CD4-positive, alpha-beta T cell (primary cell): ENCODE measurements at places on chromosomes 12 and 14.

- DNase-seq: peak; percentile 10
These were observed 508.6 kb downstream of the FLRT2 start for GRCh38 chr14:86038387-86039042.

- peak; percentile 11 for DNase-seq
These were observed 32.1 kb downstream of the DMAC2L start for GRCh38 chr14:50344116-50344775.

DNA sequence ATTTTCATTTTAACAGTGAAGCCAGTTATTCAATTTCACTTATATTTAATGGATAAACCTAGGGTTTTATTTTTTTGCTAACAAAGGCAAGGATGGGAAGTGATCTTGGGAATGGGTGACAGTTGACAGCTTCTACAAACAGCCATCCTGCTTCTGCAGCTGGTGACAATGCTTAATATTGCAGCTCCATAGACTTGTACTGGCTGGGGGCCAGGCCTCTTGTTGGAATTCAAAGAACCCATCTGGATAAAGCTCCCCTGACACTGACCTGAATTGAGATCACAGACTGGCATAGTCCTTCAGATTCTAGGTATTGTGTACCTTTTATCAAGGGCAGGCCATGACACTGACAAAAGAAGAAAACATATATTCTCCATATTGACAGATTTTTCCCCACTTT, 664.6 kb upstream of the FOXG1 start:
- DNase-seq: no peak

DNA sequence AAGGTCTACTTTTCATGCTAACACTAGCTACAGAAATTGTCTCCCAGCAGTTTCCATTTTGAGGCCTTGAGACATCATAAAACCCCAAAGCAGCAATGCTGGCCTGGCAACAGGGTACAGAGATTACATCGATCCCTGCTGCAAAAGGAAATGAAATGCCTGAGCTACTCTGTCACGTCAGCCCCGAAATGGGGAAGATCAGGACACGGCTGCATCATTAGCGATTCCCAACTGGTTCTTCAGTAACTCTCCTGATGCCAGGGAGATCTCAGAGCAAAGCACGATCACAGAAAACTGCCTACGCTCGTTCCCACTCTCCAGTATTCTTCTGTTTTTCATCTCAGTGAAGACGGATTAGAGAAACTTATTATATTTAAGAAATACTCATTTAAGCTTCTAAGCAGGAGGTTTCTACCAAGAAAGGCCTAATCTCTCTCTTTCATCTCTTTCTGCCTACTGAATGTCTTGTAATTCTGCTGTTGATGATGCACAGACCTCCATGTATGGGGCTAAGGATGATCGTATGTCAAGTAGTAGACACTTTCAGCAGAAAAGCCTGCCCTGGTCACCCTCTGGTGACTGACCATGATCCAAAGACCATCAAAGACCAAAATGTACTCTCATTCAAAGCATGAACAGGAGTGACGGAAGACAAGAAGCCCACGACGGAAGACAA, 168.5 kb downstream of the RIMBP2 start:
- no peak for DNase-seq

DNA sequence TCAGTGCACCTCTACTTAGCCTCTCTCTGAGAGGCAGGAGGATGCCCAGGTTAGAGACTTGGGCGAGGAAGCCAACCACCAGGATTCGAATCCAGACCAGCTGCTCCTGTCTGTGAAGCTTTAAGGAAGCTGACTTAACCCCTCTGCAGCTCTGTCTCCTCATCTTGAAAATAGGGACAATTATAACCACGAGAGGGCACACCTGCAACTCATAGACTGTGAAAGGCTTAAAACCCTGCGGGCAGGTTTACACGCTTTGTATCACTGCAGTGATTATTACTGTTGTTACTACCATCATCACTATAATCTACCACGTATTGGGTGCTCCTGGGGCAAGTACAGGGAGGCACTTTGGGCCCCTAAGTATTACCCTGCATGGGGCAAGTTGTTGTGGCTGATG, 379.8 kb downstream of the VRK1 start:
- peak; percentile 31 for DNase-seq

- DNase-seq: no peak
These were observed 153.2 kb upstream of the PRICKLE1 start for GRCh38 chr12:42742716-42743115.

GRCh38 chr12:80264386-80264785, 165.0 kb downstream of the OTOGL start:
- no peak for DNase-seq

- no peak for DNase-seq
These were observed 76.9 kb downstream of the PTCSC3 start for GRCh38 chr14:36099619-36100018.

GRCh38 chr14:57761800-57762199, 104.1 kb downstream of the SLC35F4 start:
- DNase-seq: no peak

DNA sequence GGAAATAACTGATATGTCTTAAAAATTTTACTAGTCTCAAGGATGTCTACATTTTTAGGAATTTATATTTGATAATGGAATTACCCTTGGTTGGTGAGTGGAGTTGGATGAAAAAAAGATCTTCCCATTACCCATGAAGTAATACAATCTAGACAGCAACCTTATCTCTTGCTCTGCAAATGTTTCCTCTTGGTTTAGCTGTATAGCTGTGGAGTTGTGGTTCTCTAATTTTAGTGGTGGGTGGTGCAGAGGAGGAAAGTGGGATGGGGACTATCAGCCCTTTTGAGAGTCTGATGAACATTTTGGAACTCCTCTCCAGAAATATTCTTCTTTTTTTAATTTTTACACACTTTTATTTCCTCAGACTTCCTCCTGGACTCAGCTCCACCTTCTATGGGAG, 17.1 kb downstream of the SPX start:
- no peak for DNase-seq
